ENCODE measurements at places on chromosomes 16 and 17. TPM values are rescaled to one million over a fixed set of nuclear protein-coding genes. Genes with fewer than 3 reads are reported as not detected.

ARHGAP44 gene
- total RNA-seq: 7.2 TPM

DNA sequence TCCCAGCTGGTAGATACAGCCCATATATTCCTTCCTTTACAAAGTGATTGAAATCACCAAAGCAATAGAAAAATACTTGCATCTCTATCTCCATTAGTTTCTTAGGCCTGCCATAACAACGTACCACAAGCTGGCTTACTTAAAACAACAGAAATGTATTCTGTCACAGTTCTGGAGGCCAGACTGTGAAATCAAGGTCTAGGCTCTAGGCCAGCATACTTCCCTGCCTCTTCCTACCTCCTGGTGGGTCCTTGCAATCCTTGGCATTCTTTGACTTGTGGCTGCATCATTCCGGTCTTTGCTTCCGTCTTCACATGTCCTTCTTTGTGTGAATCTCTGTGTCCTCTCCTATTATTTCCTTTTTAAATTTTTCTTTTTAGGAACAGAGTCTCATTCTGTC, 62.5 kb downstream of the ERCC4 start:
- DNase-seq: no peak

DNA sequence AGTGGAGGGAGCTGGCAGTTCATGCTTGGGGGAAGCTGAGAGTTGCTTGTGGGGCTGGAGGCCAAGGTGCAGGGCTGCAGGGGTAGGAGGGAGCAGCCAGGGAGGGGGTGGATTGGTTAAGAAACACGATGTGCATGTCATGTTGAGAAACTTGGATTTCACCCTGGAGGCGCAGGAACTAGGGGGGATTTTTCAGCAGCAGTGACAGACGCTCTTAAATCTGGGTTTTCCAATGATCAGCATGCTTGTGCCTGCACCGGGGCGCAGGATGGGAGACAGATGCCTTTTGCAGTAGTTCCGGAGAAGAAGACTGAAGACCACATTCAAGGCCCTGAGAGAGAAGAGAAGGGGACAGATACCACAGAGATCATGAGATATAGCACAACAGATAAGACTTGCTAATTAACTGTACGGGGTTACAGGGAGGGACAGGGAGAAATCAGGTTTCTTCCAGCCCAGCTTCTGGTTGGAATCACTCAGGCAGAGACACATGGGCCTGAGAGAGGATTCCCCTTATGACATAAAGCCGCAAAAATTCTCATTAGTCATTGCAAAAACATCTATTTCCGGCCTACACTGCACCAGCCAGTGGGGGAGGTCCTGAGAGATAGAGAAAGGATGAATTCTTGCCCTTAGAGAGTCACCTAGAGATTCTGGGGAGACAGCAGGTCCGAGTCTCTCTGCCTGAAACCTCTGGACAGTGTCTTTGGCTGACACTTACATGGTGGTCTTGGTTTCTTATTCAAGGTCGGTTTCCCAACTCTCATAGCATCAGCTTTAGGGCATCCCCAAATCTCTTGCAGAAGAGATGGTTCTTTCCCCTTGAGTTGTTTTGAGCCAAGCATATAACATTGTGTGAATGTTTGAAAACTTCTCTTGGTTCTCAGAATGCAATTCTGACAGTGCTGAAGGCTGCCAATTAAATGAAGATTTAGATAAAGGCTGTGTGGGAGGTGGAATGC, 27.1 kb downstream of the CDH13 start:
- no peak for DNase-seq

MGAT5B gene
- 0.08 TPM for total RNA-seq

TP53TG3D gene
- 0.80 TPM for total RNA-seq

DNA sequence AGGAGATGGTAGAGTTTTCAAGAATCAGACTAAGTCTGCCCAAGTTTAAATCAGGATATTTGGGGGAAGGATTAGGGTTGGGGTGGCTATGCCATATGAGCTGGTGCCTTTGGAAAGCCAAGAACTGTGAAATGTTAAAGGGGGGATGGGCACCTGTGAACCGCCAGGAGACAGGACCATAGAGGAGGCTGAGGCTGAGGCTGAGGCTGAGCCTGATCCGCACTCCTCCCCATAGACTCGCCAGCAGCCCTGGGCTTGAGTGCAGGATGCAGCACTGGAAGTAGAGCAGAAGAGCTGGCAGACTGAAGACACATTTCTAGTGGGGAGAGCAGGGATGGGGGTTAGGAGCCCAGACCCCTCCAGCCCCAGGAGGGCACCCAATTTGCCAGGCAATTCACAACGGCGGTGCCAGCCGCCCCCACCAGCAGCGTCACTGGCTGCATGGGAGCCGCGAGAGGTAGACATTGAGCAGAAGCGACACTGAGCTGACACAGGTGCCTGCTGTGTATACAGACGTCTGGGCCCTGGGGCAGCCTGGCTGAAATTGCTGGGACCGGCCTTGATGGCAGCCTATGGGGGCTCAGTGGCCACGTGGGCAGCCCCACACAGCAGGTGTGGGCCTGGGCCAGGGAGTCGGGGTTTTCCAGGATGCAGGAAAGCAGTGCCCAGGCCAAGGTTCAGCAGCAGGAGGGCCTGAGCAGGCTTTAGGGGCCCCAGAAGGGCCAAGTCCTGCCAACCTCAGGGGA, 9.2 kb downstream of the PIMREG start:
- no peak for DNase-seq

CCL17 gene
- total RNA-seq: not detected

Measured in left ventricle myocardium inferior (tissue), 1 donor.